ENCODE measurements at places on chromosomes 1 and 21. TPM values are rescaled to one million over a fixed set of nuclear protein-coding genes. Genes with fewer than 3 reads are reported as not detected.

The CFH gene
- 19.3 TPM for total RNA-seq

The TNFRSF8 gene
- not detected for total RNA-seq

The CA6 gene
- total RNA-seq = not detected

The DCST2 gene
- 0.64 TPM for total RNA-seq

The OR2L5 gene
- not detected for total RNA-seq

The SH2D5 gene
- total RNA-seq = 31.5 TPM

The LRRIQ3 gene
- 0.43 TPM for total RNA-seq

The SIPA1L2 gene
- 17.9 TPM for total RNA-seq

The HSF2BP gene
- total RNA-seq = 16.6 TPM

The LRRC53 gene
- total RNA-seq = not detected

The GRIK1 gene
- not detected for total RNA-seq

The POU3F1 gene
- total RNA-seq = 0.48 TPM

The FMO3 gene
- not detected for total RNA-seq

The CR2 gene
- total RNA-seq = not detected

The ST6GALNAC5 gene
- total RNA-seq = 9.2 TPM

The CACNA1S gene
- total RNA-seq = not detected

The ITLN2 gene
- total RNA-seq = 0.64 TPM

The RGS4 gene
- total RNA-seq = 0.21 TPM

The TPM3 gene
- total RNA-seq = 436 TPM

The TBX15 gene
- not detected for total RNA-seq

The MYBPH gene
- not detected for total RNA-seq

The LEFTY1 gene
- total RNA-seq = not detected

The PCAT6 gene
- 0.24 TPM for total RNA-seq

The KIAA1614 gene
- 1.9 TPM for total RNA-seq

The SORT1 gene
- 14.9 TPM for total RNA-seq

The PCBP3 gene
- total RNA-seq = 0.43 TPM

The IL24 gene
- total RNA-seq = 1.9 TPM

The HSD3B1 gene
- total RNA-seq = not detected

The OR2T35 gene
- total RNA-seq = not detected

The SLAMF1 gene
- total RNA-seq = not detected

The RGS18 gene
- total RNA-seq = not detected

The MCOLN2 gene
- 1.2 TPM for total RNA-seq

The AGMAT gene
- 1.9 TPM for total RNA-seq

The NUAK2 gene
- 21.9 TPM for total RNA-seq

The NTMT2 gene
- total RNA-seq = not detected

The KLHDC9 gene
- total RNA-seq = 1.9 TPM

The AGO1 gene
- 5.3 TPM for total RNA-seq

The RGS7 gene
- not detected for total RNA-seq

The NRAS gene
- total RNA-seq = 75.2 TPM

The CATSPERE gene
- total RNA-seq = 0.24 TPM

The ZNF593 gene
- total RNA-seq = 40.3 TPM

The EXO1 gene
- total RNA-seq = 0.64 TPM

The C1orf226 gene
- 0.24 TPM for total RNA-seq

The HSPA6 gene
- total RNA-seq = 24.3 TPM

The ITLN1 gene
- total RNA-seq = not detected

The FOXJ3 gene
- 22.4 TPM for total RNA-seq

The ZNF593OS gene
- not detected for total RNA-seq

The TTC22 gene
- 16.8 TPM for total RNA-seq

The AGL gene
- total RNA-seq = 9.9 TPM

The MIB2 gene
- 91.3 TPM for total RNA-seq

The TTLL10 gene
- total RNA-seq = not detected

Data from tracheal epithelial cell (primary cell).